ENCODE measurements at places on chromosomes 4 and X.

- DNase-seq, result no peak
Measured at GRCh38 chrX:106397788-106398538, 213.8 kb upstream of the RADX start.

GRCh38 chr4:185742766-185743165 lies 69.2 kb downstream of the SORBS2 start:
- DNase-seq, result no peak

- DNase-seq, result no peak
Measured at GRCh38 chr4:13710246-13710885, 82.8 kb upstream of the BOD1L1 start.

DNA sequence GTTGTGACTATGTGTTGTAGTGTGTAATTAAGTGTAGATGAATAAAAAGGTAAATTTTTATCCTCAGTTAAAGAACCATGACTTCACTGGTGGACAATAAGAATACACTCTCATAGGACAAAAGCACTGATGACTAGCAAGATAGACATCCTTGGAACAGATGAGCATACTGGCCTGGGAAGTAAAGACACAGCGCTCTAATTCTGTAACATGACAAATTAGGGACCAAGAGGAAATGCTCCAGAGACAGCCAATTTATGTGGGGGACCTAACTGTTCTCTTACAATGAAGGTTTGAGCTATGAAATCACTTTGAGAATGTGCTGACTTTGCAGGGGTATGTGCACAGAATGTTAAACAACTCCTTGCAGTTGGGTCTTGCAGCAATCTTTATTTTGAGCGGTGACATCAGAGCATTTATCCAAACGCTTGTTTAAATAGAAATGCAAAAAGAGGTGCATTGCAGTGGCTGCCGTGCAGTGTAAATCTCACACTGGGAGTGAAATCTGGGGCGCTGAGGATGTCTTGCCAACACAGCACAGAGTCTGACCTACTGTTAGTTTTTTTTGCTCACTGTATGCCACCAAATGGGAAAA lies 109.3 kb downstream of the MAGEC2 start:
- no peak for DNase-seq

DNA sequence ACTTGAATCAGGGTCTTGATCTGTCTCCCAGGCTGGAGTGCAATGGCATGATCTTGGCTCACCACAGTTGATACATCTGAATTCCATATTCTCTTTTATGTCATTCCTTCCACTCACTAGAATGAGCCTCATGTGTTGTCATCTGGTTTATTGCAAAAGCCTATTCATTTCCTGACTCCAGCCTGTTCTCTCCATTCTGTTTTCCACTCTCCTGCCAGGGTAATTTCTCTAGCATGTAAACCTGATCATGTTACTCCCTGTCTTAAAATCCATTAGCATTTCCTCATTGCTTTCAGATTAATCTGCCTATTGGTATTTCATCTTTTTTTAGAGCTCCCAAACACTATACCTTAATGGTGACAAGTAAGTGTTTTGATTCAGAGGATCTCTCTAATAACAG lies 4.3 kb upstream of the DDX60L start:
- no peak for DNase-seq

DNA sequence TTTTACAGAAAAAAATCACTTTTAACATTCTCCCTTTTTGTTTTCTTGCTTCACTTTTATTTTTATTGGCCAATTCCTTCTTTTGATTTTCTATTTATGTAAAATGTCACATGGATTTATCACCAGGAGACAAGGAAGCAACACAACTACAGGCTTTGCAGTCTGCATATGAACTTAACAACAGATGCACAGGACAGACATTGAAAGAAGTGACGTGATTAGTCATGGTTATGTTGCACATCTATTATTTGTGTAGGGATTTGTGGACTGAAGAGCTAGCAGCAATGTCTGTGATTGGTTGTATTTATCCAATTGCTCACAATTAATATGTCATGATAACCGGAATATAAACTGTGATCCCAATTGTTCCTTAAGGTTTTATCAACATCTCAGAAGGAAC lies 147.8 kb upstream of the KLF3 start:
- no peak for DNase-seq

GRCh38 chr4:169050284-169050683 lies 40.2 kb upstream of the CBR4 start:
- DNase-seq, result no peak

- no peak for DNase-seq
Measured at GRCh38 chr4:8019396-8020365, 80.0 kb upstream of the AFAP1 start.

GRCh38 chr4:15234856-15235126 lies 193.0 kb upstream of the C1QTNF7 start:
- DNase-seq, result no peak
